ENCODE measurements at places on chromosomes 7 and 10. TPM values are rescaled to one million over a fixed set of nuclear protein-coding genes. Genes with fewer than 3 reads are reported as not detected.

CDCA7L gene
- 20.3 TPM for total RNA-seq

GBX1 gene
- total RNA-seq: not detected

DNA sequence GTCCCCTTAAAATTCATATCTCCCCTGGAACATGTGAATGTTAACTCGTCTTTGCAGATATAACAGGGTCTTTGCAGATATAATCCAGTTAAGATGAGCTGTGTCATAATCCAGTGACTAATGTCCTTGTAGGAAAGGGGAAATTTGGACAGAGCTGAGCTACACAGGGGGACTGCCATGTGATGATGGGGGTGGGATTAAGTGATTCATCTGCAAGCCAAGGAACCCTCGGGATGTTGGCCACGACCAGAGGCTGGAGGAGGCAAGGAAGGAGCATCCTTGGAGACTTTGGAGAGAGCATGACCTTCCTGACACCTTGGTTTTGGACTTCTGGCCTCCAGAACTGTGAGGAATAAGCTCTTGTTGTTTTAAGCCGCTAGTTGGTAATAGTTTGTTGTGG, 153.9 kb upstream of the PCBD1 start:
- H3K4me3 ChIP-seq: no peak overlapping the region
- no peak for DNase-seq
- H3K36me3 ChIP-seq: no peaks in the 10 kb centered on the region
- H3K27ac ChIP-seq: no peak overlapping the region
- no peaks in the 10 kb centered on the region for H3K4me1 ChIP-seq

GRCh38 chr10:99526861-99527504, 5.8 kb upstream of the NKX2-3 start:
- no peak overlapping the region for H3K4me3 ChIP-seq
- DNase-seq: no peak
- peaks cover 16% of the 10 kb centered on the region for H3K27me3 ChIP-seq
- H3K4me1 ChIP-seq: no peaks in the 10 kb centered on the region
- H3K27ac ChIP-seq: no peak overlapping the region

GRCh38 chr10:128958834-128959690, 508.0 kb upstream of the MGMT start:
- DNase-seq: no peak
- H3K4me3 ChIP-seq: no peak overlapping the region
- H3K27ac ChIP-seq: no peak overlapping the region
- H3K4me1 ChIP-seq: no peaks in the 10 kb centered on the region

DNA sequence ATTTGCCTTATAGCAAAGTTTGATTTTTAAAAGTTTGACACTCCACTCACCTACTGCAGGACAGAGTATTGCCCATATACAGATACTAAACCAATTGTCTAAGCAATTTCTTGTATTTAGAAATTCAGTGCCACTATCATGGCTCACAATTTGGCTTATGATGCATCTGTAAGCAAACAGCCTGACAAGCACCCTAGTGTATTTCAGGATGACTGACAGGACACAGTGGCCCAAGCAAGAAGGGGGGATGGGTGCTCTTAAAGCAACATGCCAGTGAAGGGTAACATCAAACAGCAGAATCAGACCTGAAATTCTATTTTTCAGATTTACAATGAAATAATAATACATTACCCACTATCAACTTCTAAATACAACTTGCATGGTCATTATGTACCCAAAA, 30.5 kb downstream of the CTNNA3 start:
- no peak overlapping the region for H3K4me3 ChIP-seq
- no peaks in the 10 kb centered on the region for H3K4me1 ChIP-seq
- no peak overlapping the region for H3K27ac ChIP-seq
- no peaks in the 10 kb centered on the region for H3K27me3 ChIP-seq
- no peaks in the 10 kb centered on the region for H3K36me3 ChIP-seq

DNA sequence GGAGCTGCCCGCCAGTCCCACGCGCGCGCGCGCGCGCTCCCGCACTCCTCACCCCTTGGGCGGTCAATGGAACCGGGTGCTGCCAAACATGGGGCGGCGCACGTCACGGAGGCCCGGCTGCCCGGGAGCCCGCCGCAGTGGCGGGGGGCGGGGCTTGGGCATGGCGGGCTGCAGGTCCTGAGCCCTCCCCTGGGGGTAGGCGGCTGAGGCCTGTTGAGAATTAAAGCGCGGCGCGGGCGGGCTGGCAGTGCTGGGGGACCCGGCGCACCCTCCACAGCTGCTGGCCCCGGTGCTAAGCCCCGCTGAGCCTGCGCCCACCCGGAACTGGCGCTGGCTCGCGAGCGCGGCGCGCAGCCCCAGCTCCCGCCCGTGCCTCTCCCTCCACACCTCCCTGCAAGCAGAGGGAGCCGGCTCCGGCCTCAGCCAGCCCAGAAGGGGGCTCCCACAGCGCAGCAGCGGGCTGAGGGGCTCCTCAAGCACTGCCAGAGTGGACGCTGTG, 634.2 kb downstream of the ANKRD7 start:
- DNase-seq: no peak
- H3K4me3 ChIP-seq: no peak overlapping the region
- no peaks in the 10 kb centered on the region for H3K4me1 ChIP-seq
- no peaks in the 10 kb centered on the region for H3K36me3 ChIP-seq
- no peak overlapping the region for H3K27ac ChIP-seq

GRCh38 chr10:61411706-61412105, 41.5 kb downstream of the TMEM26 start:
- no peaks in the 10 kb centered on the region for H3K27me3 ChIP-seq
- no peaks in the 10 kb centered on the region for H3K4me1 ChIP-seq
- H3K4me3 ChIP-seq: no peak overlapping the region
- no peaks in the 10 kb centered on the region for H3K36me3 ChIP-seq
- no peak for DNase-seq
- H3K27ac ChIP-seq: no peak overlapping the region

- H3K4me3 ChIP-seq: no peak overlapping the region
- H3K36me3 ChIP-seq: no peaks in the 10 kb centered on the region
- H3K4me1 ChIP-seq: peaks cover 8% of the 10 kb centered on the region
- H3K27me3 ChIP-seq: no peaks in the 10 kb centered on the region
- peak overlapping the region; percentile 84 for H3K27ac ChIP-seq
Observed at GRCh38 chr10:71259815-71260501, 47.6 kb downstream of the UNC5B start.

DNA sequence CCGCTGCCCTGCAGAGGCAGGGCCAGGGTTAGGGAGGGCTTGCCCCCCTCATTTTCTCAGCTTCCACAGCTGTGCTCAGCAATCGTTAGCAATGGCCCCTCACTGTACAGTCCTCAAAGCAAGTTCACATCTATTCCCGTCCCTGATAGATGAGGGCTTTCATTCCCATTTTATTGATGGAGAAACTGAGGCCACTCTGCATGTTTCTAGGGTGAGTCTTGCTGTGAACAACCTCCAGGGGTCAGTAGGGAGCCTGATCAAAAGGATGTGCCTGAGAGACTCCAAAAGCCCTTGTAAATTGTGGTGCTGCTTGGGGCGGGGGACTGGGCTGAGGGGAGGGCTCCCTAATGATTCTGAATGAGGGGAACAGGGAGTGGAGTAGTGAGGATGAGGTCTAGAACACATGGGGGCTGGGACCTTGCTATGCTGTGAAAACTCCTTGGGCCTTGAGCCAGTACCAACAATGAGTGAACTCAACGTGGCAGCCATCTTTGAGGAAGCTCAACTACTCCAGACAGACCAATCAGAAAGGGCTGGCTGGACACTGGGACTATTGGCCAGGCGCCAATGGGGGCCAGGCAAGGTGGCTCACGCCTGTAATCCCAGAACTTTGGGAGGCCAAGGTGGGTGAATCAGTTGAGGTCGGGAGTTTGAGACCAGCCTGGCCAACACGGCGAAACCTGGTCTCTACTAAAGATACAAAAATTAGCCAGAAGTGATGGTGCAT, 6.7 kb upstream of the GRIFIN start:
- peaks cover 18% of the 10 kb centered on the region for H3K4me1 ChIP-seq
- no peaks in the 10 kb centered on the region for H3K36me3 ChIP-seq
- H3K4me3 ChIP-seq: no peak overlapping the region
- H3K27ac ChIP-seq: no peak overlapping the region
- DNase-seq: no peak

- H3K4me1 ChIP-seq: no peaks in the 10 kb centered on the region
- H3K27ac ChIP-seq: no peak overlapping the region
- H3K27me3 ChIP-seq: no peaks in the 10 kb centered on the region
- H3K4me3 ChIP-seq: no peak overlapping the region
Observed at GRCh38 chr10:114250236-114250635, 11.2 kb downstream of the VWA2 start.

DNA sequence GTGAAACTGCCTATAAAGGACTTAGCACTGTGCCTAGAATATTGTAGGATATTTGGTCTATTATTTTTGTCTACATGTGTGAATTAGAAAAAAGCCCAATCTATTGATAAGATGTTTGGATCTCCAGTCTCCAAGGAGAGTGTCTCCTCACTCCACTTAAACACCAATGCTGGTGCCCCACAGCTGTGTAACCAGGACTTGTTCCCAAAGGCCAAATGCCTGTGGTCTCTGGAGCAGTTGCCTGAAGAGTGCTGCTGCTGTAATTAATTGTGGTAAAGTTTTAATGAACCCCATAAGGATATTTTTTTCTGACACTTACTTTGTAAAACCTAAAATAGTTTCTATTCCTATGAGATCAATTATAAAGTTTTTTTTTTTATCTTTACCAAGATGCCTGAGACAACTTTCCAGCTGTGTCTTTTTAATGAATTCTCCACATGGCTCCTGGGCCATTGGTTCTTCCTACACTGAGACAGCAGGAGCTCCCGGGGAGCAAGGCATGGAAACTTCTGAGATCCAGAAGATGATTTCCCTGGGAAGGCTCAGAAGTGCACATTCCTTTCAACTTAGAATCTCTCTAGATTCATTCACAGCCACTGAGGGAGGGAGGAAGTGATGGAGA, 11.2 kb upstream of the OR2A5 start:
- no peak for DNase-seq
- H3K36me3 ChIP-seq: no peaks in the 10 kb centered on the region
- no peaks in the 10 kb centered on the region for H3K4me1 ChIP-seq
- H3K27me3 ChIP-seq: no peaks in the 10 kb centered on the region
- H3K4me3 ChIP-seq: no peak overlapping the region

- H3K27ac ChIP-seq: no peak overlapping the region
- H3K27me3 ChIP-seq: no peaks in the 10 kb centered on the region
- no peak for DNase-seq
- no peak overlapping the region for H3K4me3 ChIP-seq
- H3K4me1 ChIP-seq: no peaks in the 10 kb centered on the region
Observed at GRCh38 chr10:127556916-127557315, 7.8 kb downstream of the NPS start.

- no peak overlapping the region for H3K4me3 ChIP-seq
- no peaks in the 10 kb centered on the region for H3K36me3 ChIP-seq
- H3K27ac ChIP-seq: no peak overlapping the region
- no peak for DNase-seq
Observed at GRCh38 chr7:81736091-81736490, 33.8 kb downstream of the HGF start.

Measured in breast epithelium (tissue), 4 donors.